Amygdala (tissue), 56 donors: ENCODE measurements at places on chromosomes 11 and 22.

DNA sequence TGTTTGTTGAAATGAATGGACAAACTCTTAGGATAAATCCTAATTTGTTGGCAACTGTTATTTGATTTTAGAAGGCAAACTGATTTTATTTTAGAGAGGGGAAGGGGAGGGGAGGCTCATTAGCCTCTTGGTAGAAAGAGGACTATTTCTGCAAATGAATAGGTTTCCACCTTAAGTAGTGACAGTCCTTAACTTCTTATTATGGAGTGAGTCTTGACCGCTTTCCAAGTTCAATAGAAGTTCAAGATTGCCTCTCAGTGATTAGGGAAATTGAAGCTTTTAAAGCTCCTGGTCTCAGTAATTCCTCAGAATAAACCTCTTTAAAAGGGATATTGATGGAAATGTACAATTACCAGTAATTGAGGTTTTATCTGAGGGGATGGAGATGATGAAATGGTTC lies 55.7 kb downstream of the PANX1 start:
- no peak for DNase-seq

DNA sequence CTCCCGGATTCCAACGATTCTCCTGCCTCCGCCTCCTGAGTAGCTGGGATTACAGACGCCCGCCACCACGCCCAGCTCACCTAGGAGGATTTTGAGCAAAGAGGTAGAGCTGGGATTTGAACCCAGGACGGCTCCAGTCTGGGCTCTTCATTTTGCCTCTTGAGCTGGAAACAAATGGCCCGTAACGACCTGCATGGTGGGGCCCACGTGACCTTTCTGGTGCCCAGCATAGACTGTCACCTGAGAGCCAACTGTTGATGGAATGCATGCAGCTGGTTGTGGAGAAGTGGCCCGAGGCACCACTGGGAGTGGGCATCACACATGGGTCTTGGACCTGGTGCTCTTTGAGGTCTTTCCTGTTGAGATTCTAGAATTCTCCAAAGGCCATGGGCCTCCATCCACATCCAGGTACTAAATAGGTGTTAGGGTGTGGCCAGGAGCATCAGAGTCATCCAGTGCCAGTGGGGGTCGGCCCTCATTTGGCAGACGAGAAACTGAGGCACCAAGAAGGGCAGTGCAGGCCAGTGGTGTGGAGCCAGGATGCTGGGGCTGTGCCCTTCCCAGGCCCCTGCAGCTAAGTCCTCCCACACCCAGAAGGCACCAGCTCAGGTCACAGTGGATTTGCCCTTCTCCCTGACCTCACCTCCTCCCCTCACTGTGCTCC lies 3.9 kb downstream of the ATF4 start:
- DNase-seq = no peak

GRCh38 chr22:41106122-41106968 lies 14.0 kb downstream of the EP300 start:
- no peak for DNase-seq

DNA sequence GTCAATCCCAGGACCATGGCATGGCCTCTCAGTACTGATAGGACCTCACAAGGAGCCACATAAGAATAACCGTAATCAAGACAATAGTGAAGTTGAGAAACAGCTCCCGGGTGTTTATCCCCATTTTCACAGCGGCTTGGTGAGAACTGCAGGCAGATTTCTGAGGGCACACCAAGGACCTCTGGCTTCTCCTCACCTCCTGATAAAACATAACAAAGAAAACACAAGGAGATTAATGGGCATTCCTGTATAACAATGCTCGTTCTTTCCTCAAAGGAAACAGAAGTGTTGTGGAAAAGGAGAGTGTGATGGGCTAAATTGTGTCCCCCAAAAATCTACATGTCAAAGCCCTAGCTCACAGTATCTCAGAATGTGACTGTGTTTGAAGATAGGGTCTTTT lies 4.0 kb downstream of the SLN start:
- no peak for DNase-seq

DNA sequence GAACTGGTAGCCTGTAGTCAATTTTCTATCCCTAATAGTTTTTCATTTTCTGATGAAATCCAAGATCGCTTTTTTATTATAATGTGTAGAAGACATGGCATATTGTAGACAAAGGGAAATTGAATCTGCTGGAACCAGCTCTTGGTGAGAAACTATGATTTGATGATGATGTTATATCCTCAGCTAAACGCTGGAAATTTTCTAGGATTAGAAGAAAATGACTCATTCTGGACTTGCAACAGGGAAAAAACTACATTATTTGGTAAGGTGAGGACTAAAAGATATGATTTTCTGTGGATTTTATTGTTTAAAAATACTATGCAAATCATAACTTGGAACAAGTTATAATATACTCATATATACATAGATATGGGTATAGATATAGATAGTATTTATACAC lies 14.1 kb upstream of the PGM2L1 start:
- DNase-seq = no peak

- DNase-seq = peak; percentile 54
Observed at GRCh38 chr11:117096201-117096991, 1.8 kb downstream of the SIK3 start.

DNA sequence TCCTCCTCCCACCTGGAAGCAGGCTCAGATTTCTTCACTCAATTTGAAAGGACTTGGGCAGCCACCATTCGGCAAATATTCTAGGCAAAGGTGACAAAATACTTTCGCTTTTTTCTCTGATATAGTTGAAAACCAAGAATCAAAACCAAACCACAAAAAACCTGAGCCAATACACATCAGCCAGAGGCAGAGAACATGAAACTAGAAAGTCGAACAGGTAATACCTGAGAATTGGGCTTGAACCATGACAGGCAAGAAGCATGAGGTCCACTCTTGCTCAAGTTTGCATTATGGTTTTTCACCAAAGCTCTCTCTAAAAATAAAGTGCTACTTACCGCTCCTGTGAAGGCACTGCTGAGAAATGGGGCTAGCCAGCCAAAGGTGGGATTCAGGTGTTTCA lies 26.2 kb upstream of the LDLRAD3 start:
- DNase-seq = no peak

DNA sequence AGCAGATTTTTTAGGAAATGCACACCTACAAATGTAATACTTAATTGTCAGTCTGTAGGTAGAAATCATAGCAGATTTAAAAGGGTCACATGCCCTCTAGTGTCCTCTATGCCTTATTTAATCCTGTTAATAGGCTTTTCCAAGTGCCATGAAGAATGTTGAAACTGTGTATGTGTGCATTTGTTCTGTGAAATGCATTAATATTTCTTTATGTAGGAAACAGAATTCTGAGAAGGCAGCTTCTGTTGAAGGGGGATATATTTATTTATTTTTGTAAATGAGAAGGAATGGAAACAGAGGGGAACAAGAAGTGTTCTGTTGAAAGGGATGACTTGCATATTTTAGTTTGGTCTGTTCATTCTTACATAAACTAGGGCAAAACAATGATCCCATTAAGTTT lies 51.0 kb downstream of the SVIP start:
- DNase-seq = no peak

- no peak for DNase-seq
Observed at GRCh38 chr22:27226666-27227065, 569.3 kb downstream of the MIAT start.
